ENCODE measurements at places on chromosomes 6 and 20. TPM values are rescaled to one million over a fixed set of nuclear protein-coding genes. Genes with fewer than 3 reads are reported as not detected.

BCAS1 gene
- under 0.01 TPM for total RNA-seq

TNNC2 gene
- 1.3 TPM for total RNA-seq

EGFL8 gene
- 12.9 TPM for total RNA-seq

CENPW gene
- total RNA-seq: 27.8 TPM

CLPSL1 gene
- not detected for total RNA-seq
